Upper lobe of right lung (tissue), 1 donor: ENCODE measurements at places on chromosomes 12 and 14. TPM values are rescaled to one million over a fixed set of nuclear protein-coding genes. Genes with fewer than 3 reads are reported as not detected.
A peak's percentile ranks its signal among the peaks of the same experiment; 100 is the strongest.

Gene FLVCR2
- total RNA-seq, result 28.6 TPM

Gene PRR4
- total RNA-seq, result 1.7 TPM

Gene TSPAN19
- not detected for total RNA-seq

Gene TDP1
- total RNA-seq, result 6.5 TPM

Gene CCDC197
- total RNA-seq, result not detected

Gene KRT2
- total RNA-seq, result not detected

DNA sequence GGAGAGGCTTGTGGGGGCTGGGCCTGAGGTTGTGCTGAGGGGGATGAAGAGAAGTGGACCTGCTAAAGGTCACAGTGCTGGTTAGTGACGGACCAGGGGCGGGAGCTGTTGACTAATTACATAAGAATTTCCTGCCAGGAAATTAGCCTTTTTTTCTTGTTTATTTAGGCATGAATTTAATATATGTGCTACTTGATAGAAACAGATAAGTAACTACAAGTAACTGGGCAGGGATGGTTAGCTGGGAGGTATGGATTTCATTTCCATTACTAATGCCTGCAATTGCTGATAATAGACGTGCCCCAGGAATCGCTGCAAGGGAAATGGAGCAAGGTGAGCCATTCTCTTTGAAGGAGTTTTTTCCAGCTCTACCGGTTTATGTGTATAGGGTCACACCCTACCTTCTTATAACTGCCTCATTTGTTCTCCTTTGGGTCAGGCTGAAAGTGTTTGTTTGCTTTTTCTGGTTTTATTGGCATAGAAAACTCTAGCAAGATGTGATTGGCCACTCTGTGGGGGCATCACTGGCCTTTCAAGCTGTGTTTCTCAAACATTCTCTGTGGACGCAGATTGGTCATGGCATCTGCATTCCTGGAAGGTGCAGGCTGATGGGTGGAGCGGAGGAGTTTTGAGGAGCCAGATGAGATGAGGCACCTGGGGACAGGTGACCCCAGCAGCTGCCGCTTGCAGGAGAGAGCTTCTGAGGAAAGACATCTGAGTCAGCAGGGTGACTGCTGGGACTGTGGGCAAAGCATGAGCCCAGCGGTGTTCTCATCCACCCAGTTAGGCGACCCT is 19.0 kb upstream of the GPRC5A start:
- H3K27ac ChIP-seq, result peak overlapping the region; percentile 38
- no peaks in the 10 kb centered on the region for H3K36me3 ChIP-seq
- no peaks in the 10 kb centered on the region for H3K27me3 ChIP-seq
- DNase-seq, result no peak
- H3K4me1 ChIP-seq, result peaks cover 11% of the 10 kb centered on the region

- DNase-seq, result no peak
- no peak overlapping the region for H3K27ac ChIP-seq
- H3K4me1 ChIP-seq, result no peaks in the 10 kb centered on the region
- H3K27me3 ChIP-seq, result no peaks in the 10 kb centered on the region
- H3K36me3 ChIP-seq, result no peaks in the 10 kb centered on the region
- H3K4me3 ChIP-seq, result no peak overlapping the region
Measured at GRCh38 chr12:131505561-131505960, 205.3 kb upstream of the SFSWAP start.

DNA sequence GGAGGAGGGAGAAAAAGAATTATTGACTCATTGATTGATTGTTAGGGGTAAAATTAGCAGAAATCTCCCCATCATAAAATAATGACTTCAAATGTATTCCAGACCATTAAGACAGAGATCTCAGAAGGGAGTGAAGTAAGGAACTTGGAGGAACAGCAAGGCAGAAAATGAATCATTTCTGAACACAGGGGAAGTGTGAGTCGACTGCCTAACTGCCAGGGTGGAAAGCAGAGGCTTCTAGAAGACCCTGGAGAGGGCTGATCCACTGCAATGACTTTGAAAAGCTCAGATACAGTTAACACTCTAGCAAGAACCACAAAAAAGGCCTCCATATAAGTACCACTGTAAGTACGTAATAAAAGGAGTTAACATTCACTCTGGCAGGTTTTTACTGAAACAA is 9.7 kb downstream of the GLTP start:
- no peaks in the 10 kb centered on the region for H3K27me3 ChIP-seq
- peaks cover 15% of the 10 kb centered on the region for H3K4me1 ChIP-seq
- H3K4me3 ChIP-seq, result no peak overlapping the region
- no peak overlapping the region for H3K27ac ChIP-seq
- peaks cover 5% of the 10 kb centered on the region for H3K36me3 ChIP-seq

DNA sequence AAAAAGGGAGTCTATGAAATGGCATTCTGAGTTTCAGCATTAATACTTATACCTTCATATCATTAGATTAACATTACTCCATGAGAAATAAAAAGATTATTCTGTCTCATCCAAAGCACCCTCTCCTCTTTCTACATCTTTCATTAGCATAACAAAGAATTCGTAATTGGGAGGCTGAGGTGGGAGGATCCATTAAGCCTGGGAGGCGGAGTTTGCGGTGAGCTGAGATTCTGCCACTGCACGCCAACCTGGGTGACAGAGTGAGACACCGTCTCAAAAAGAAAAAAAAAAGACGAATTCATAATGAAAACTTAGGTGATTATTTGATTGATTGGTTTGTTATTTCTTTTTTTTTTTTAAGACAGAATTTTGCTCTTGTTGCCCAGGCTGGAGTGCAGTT is 1.8 kb upstream of the CDK17 start:
- no peak for DNase-seq
- no peaks in the 10 kb centered on the region for H3K27me3 ChIP-seq
- peak overlapping the region; percentile 99 for H3K27ac ChIP-seq
- no peak overlapping the region for H3K4me3 ChIP-seq

DNA sequence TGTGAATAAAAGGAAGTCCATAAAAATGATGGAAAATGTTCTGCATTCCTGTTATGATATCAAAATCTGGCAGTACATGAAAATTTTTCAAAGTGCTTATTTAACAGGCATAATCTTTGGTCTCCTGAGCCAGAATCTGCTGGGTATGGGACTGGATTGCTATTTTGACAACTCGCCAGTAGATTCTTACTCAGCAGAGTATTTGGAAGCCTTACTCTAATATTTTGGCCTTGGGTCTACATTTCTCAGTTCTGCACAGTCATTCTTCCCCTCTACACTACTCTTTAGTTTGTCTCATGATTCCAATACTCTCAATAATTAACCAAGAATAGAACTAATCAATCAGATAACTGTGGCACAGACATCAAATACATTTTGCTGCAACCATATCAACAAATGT is 1.1 kb upstream of the SLCO1B1 start:
- no peaks in the 10 kb centered on the region for H3K4me1 ChIP-seq
- no peak overlapping the region for H3K4me3 ChIP-seq
- H3K27me3 ChIP-seq, result no peaks in the 10 kb centered on the region
- DNase-seq, result no peak
- no peaks in the 10 kb centered on the region for H3K36me3 ChIP-seq
- no peak overlapping the region for H3K27ac ChIP-seq

- no peaks in the 10 kb centered on the region for H3K4me1 ChIP-seq
- no peak overlapping the region for H3K27ac ChIP-seq
- DNase-seq, result no peak
Measured at GRCh38 chr12:76755829-76756379, 8.0 kb upstream of the ZDHHC17 start.

- no peaks in the 10 kb centered on the region for H3K36me3 ChIP-seq
- H3K27ac ChIP-seq, result no peak overlapping the region
- DNase-seq, result no peak
- H3K4me1 ChIP-seq, result no peaks in the 10 kb centered on the region
- no peak overlapping the region for H3K4me3 ChIP-seq
Measured at GRCh38 chr12:71041476-71041875, 116.3 kb downstream of the TSPAN8 start.

DNA sequence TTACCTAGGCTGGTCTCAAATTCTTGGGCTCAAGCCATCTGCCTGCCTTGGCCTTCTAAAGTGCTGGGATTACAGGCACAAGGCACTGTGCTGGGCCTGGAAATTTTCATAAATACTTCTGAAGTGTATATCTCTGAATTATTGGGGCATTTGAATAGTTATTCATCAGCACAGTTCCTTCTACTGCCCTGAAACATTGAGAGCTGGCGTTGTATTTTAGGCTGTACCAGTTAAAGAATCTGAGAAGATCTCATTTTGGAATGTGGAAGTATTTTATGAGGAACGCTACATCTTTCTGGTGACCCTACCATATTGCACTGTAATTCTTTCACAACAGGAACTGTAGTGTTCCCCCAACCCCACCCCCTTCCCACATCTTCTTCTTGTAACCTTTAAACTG is 349.0 kb upstream of the RGS6 start:
- no peak for DNase-seq
- no peak overlapping the region for H3K27ac ChIP-seq
- H3K36me3 ChIP-seq, result no peaks in the 10 kb centered on the region

DNA sequence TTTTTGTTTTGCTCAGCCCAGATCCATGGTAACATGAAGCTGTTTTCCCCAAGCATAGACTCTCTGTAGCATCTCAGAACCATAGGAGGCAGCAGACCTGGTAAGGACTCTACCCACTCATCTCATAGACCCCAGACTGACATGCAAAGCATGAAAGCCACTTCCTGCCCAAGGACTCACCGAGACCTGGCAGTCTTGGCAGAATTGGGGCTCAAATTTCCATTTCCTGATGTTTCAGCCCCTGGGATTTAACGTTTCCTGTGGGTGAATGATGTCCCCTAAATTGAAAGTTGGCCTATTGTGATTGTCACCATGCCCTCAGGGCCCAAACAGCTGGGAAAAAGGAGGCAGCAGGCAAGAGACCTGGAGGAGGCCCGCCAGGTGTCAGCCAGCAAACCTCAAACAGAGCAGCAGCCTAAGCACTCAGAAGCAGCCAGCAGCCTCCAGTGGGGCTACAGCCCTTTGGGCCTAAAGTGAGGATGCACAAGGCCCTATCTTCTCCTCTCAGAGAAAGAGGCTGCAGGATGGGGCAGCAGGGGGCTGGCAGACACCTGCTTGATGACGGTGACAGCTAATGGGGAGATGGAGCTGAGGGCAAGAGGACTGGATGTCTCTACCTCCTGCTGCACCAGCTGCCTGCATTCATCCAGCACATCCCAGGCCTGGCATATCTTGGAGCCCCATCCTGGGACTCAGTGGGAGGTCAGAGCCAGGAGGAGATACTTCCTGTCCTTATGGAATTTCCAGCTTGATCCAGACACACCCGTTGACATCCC is 8.5 kb downstream of the KRT85 start:
- H3K27ac ChIP-seq, result no peak overlapping the region
- peaks cover 5% of the 10 kb centered on the region for H3K4me1 ChIP-seq
- H3K27me3 ChIP-seq, result peaks cover 5% of the 10 kb centered on the region
- no peak for DNase-seq

DNA sequence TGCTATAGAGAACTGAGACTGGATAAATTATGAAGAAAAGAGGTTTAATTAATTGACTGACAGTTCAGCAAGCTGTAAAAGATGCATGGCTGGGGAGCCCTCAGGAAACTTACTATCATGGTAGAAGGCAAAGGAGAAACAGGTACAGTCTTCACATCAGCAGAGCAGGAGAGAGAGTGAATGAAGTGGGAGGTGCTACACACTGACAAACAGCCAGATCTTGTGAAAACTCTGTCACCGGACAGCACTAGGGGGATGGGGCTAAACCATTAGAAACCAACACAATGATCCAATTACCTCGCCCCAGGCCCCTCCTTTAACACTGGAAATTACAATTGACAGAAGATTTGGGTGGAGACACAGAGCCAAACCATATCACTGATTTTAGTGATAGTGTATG is 682.4 kb downstream of the SLC16A7 start:
- no peaks in the 10 kb centered on the region for H3K4me1 ChIP-seq
- DNase-seq, result no peak
- no peaks in the 10 kb centered on the region for H3K27me3 ChIP-seq

- H3K27me3 ChIP-seq, result no peaks in the 10 kb centered on the region
- H3K36me3 ChIP-seq, result no peaks in the 10 kb centered on the region
- H3K4me1 ChIP-seq, result no peaks in the 10 kb centered on the region
- DNase-seq, result no peak
Measured at GRCh38 chr12:85968606-85969005, 94.5 kb downstream of the NTS start.

- H3K4me1 ChIP-seq, result no peaks in the 10 kb centered on the region
- no peak overlapping the region for H3K4me3 ChIP-seq
- no peaks in the 10 kb centered on the region for H3K36me3 ChIP-seq
- H3K27ac ChIP-seq, result no peak overlapping the region
- no peak for DNase-seq
Measured at GRCh38 chr12:95339086-95339788, 121.6 kb downstream of the VEZT start.

- H3K36me3 ChIP-seq, result no peaks in the 10 kb centered on the region
- no peak overlapping the region for H3K4me3 ChIP-seq
- no peak for DNase-seq
- H3K4me1 ChIP-seq, result no peaks in the 10 kb centered on the region
- no peaks in the 10 kb centered on the region for H3K27me3 ChIP-seq
Measured at GRCh38 chr14:89013698-89014568, 189.5 kb downstream of the TTC8 start.
